Cardiac septum (tissue), 1 donor: ENCODE measurements at places on chromosomes 11 and 22. TPM values are rescaled to one million over a fixed set of nuclear protein-coding genes. Genes with fewer than 3 reads are reported as not detected.

GRCh38 chr11:2754008-2754407 is 54.2 kb upstream of the KCNQ1OT1 start:
- no peak for DNase-seq

DNA sequence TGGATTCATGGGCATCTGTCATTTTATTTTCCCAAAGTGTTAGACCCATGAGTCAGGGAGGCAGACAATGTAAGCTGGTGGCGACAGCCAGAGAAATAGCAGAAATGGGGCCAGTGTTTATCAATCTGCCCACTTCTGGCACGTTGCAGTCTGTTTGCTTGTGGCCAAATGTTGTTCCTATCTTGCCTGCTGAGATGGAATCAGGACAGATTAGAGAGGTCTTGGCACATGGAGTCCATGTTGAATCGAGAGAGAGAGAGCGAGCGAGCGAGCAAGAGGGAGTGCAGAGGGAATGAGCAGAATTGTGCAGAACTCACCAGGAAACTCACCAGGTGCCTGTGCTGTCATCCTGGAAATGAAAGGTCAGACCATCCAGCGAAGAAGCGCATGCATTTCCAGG is 21.9 kb upstream of the PARVG start:
- DNase-seq, result no peak

- no peak for DNase-seq
Observed at GRCh38 chr11:111088847-111089355, 156.6 kb upstream of the POU2AF2 start.

- no peak for DNase-seq
Observed at GRCh38 chr11:17548444-17548843, 1.4 kb downstream of the OTOG start.

DNA sequence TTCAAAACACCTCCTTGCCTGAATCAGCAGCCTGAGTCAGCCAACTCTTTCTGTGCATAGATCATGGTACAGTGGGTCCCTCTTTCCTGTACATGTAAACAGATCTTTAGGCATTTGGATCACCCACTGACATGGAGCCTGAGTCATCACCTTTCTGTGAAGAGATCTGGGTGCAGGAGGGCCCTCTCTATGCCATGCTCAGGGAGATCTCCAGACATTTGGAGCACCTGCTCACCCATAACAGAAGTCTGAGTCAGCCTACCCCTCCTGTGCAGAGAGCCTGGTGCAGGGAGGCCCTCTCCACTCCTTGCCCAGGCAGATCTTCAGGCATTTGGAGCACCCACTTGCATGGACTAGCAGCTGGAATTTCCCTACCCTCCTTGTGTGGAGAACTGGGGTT is 56.2 kb upstream of the GLYAT start:
- DNase-seq, result no peak

- DNase-seq, result no peak
Observed at GRCh38 chr22:19992481-19992911, 24.1 kb downstream of the ARVCF start.

DNA sequence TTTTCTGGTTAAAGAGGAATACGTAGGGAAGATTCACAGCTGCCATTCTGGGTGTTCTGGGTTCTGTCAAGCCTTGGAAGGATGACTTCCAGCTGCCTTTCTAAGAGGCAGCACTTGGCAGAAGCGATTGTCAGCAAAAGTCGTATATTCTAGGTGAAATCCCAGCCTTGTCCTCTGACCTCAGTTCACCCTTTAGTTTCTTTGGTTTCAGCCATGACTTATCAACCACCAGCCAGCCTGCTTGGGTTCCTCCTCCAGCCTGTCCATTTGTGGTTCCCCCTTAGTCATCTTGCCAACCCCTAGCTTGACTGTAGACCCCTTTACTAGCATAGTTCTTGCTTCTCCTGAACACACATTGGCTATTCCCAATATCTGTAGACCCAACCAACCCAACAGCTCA is 102.3 kb upstream of the CD44 start:
- DNase-seq, result no peak

DNA sequence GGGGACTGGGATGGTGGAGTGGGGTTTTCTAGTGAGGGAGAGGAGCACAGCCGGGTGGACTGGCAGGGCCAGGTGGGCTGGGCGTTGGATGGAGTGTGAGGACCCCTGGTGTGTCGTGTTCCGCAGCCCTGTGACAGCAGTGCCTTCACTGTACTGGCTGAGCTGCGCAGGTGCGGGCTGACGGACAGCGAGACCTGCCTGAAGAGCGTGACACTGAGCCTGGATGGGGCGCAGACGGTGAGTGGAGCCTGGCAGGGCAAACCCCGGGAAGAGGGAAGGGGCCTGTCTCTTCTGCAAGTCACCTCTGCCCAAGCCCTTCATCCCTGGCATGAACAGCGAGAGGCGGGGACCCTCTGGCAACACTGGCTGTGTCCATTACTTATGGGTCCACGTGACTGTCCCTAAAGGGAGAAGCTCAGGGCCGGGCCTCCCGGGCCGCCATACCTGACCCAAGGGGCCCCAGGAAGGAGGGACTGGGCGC is 10.0 kb downstream of the MUC5AC start:
- no peak for DNase-seq

GRCh38 chr11:128095466-128095981 is 491.8 kb downstream of the ETS1 start:
- no peak for DNase-seq

GRCh38 chr11:130063451-130063850 is 6.2 kb upstream of the APLP2 start:
- DNase-seq, result no peak

DNA sequence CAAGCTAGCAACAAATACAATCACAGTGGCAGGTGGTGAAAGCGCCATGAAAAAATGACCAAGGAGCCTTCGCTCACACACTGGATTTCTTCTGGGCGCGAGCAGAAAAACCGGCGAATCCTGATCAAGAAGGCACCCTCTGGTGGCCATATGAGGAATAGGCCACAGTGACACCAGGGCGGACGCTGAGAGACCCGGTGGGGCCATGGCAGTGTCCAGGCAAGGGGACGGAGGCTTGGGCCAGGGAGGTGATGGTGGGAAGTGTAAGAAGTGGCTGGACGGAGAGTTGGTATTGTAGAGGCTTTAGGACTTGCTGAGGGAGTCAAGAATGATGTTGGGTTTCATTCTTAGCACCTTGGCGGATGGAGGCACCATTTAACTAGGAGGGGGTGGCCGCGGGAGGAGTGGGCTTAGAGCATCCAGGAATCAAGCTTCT is 16.9 kb upstream of the RAC2 start:
- no peak for DNase-seq

DNA sequence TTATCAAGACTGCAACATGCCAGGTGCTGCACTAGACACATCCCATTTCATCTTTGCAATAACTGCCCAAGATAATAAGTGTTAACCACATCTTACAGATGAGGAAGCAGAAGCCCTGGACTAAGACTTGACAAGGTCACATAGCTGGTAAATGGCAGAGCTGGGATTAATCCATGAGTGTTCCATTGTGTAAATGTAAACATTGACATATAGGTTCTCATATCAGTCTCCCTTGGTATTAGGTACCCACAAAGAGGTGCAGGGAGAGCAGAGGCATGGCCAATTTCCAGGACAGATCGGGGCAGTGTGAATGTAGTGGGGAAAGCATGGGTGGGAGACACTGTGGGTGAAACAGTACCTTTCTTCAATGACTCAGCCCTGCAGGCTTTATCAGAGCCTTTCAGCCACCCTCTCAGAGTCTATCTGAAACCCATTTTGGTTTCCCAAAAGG is 17.9 kb downstream of the MICAL2 start:
- no peak for DNase-seq

DNA sequence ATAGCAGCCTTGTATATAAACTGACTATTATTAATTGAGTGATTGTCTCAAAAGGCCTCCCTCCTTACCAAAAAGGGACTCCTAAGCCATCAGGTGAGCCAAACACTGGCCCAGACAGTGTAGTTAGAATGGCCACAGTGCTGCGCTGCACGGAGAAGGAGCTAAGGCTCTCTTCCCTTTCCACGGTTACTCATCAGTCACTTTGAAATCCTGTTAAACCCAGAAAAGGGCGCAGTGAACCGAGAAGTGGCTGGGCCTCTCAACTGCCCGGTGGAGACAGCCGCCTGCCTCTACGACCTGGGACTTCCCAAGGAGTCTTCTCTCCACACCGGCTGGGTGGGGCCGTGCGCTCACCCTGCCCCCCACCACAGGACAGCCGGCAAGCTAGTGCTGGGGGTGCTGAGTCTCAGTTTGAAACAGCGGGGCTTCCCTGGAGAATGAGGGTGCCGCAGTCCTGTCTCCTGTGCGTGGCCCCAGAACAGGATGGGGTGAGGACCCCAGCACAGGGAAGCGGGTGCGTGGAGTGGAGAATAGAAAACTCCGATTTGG is 1.3 kb downstream of the MYH9 start:
- peak; percentile 84 for DNase-seq

- no peak for DNase-seq
Observed at GRCh38 chr11:44574610-44575287, 9.3 kb downstream of the CD82 start.

DNA sequence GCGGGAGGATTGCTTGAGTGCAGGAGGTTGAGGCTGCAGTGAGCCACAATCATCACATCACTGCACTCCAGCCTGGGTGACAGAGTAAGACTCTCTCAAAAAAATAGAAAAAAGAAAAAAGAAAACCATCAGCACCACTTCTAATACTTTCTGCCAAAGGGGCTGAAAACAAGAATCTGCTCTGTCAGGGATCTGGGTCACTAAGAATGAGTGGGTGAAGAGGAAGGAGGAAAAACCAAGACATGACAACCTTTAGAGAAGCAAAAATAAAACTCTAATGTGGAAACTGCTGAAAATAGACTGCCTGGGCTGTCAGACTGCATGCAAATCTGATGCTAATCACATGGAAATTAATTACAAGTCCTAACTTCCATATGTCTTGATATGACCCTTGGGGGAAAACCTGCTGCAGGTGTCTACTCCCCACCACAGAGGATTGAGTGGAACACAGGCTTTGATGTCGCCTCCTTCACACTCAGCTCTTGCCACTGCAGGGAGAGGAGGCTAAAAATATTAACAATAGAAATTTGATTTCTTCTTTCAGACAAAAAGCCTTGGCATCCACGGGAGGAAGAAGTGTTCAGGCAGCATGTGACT is 62.5 kb upstream of the CRTAM start:
- DNase-seq, result no peak

DNA sequence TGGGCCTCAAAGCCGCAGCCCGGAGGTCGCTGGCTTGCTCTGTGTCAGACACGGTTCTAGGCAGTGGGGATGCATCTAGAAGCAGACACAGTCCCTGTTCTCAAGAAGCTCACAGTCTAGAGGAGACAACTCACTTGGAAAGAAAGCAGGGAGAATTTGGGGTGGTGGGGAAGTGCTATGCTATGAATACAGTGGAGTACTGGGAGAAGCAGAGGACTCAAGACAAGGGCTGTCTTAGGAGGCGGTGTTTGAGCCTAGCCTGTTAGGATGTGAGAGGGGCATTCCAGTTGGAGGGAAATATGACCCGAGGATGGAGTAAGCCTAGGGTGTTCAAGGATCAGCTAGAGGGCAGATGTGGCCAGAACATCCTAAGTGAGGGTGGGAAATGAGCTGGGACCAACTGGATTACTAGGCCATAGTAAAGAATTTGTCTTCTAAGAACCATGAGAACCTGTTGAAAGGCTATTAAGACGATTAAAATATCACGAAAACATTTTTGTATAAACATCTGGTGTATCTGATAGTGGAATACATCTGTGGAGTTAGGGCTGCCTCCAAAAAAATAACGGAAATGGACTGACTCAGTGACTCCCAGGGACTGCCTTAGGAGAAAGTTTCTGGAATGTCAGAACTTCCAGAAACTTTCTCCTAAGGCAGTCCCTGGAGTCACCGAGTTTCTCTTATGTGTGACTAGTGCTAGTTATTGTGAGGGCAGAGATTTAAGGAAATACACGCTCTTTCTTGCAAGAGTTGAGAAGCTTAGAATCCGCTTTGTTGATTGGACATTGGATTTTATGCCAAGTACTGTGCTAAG is 1.1 kb upstream of the PITPNB start:
- no peak for DNase-seq

DNA sequence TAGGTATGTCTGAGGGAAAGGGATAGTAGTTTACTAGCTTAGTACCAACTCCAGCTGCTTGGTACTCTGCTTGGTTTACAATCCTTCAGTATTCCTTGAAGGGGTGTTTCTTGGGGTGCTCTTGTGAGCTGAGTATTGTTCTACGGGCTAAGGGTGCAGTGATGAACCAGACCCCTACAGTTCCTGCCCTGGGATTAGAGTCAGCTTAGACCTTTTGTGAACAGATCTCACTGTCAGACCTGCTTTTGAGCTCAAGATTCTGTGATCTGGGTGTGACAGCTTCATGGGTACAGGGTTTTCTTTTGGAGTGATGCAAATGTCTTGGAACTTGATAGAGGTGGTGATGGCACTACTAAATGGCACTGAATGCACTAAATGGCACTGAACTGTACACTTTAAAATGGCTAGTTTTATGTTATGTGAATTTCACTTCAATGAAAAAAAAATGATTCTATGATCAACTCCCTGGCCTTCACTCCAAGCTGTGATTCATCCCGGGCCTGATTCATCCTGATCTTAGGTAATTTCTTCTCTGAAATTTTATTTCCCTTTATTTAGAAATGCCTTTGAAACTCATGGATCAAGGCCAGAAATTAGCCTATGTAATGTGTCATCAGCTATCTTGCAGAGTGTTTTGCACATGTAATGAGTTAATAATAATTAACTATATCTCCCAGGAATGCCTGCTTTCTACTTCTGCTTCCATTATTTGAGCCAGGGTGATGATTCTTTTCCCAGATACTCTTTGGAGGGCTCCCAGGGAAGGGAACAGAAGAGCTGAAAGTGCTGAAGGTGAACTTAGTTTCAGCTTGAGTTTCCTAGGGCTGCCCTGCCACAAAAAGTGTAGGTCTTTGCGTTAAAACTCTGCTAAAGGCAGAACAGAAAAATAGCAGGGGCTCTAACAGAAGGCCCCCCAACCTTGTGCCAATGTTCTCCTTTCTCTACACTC is 87.9 kb downstream of the NCAM1 start:
- no peak for DNase-seq

DNA sequence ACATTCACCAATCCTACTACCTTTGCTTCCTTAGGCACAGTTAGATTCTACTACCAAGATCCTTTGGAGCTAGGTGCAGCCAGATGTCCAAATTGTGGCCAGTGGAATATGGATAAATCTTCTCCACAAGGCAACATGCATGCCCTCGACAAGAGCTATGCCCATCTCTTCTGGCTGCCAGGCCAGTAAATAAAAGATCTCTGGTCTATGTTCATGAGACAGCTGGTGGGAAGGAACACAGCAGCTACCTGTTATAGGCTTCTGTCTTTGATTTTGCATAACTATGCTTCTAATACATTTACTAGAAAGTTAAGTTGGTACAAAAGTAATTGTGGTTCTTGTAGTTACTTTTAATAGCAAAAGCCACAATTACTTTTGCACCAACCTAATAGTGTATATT is 182.7 kb downstream of the DLG2 start:
- DNase-seq, result no peak

- no peak for DNase-seq
Observed at GRCh38 chr11:64060861-64061444, 25.2 kb downstream of the FLRT1 start.

GRCh38 chr11:88689548-88690240 is 352.2 kb upstream of the CTSC start:
- DNase-seq, result no peak

- DNase-seq, result no peak
Observed at GRCh38 chr11:2135648-2136201, 3.5 kb downstream of the IGF2 start.

VPREB3 gene
- total RNA-seq, result 2.1 TPM

SPA17 gene
- total RNA-seq, result 1.8 TPM

NFAM1 gene
- total RNA-seq, result 1.5 TPM

ART5 gene
- total RNA-seq, result 1.4 TPM

MPPED2 gene
- 8.2 TPM for total RNA-seq

TNRC6B gene
- 40.2 TPM for total RNA-seq

CD3E gene
- 0.48 TPM for total RNA-seq

BDNF gene
- total RNA-seq, result 8.4 TPM

METTL15 gene
- 10.9 TPM for total RNA-seq
